ENCODE measurements at places on chromosomes 4 and X.

GRCh38 chr4:19329077-19329476 is 922.6 kb upstream of the SLIT2 start:
- DNase-seq, result no peak

GRCh38 chr4:142713282-142714030 is 132.6 kb downstream of the INPP4B start:
- DNase-seq, result no peak

DNA sequence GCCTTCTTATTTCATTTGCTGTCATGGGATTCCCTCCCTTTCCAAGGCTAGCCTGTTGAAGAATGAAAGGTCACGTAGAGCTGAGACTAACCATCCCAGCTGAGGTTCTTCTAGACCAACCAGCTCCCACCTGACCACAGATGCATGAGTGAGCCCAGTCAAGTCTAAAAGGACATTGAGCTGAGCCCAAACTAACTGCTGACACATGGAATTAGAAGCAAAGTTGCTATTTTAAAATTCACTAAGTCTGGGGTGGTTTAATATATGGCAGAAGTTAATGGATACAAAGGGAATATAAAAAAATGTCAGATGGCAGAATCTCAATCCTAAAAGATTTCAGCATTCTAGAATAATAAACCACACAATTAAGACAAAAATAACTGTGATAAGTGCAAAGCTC is 118.9 kb upstream of the RASGEF1B start:
- DNase-seq, result no peak

DNA sequence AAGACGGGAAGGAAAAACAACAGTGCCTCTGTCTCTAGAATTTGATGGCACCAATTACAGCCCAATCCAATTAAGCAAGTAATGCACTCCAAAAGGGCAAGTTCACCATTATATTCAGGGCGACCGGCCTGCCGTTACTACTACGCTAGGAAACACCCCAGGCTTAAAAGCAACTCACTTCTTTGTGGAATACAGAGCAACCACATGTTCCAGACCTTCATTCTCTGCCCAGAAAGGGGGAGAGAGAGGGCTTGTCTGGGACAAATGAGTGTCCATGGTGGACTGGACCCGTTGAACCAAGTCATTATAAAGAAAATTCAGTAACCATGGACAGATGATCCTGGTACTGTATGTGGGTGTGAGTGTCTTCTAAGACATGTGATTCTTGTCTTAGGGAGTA is 1.6 kb downstream of the KDR start:
- DNase-seq, result no peak

DNA sequence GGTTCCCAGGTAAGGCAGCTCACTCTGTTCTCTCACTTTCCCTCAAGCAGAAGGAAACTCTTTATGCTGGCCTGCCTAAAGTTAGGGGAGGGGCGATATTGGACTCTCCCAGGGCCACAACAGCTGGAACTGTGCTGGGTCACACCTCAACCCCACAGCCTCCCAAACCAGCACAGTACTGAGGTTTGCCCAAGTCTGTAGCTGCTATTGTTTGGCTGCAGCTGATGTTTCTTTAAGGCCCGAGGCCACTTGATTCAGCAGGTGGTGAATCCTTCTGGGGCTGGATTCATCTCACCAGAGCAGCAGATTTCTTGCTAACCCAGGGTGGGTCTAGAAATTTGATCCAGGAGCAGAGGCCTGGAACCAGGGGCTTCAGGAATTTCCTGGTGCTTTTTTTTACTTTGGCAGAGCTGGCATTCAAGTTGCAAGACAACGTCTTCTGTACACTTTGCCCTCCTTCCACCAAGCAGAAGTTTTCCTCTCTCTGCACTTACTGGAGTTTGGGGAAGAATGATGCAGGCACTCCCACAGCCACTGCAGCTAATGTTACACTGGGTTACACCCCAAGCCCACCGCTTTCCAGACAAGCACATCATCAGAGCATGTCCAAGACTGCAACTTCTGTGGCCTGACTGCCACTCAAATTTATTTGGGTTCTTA is 544.7 kb upstream of the NDST4 start:
- DNase-seq, result no peak

DNA sequence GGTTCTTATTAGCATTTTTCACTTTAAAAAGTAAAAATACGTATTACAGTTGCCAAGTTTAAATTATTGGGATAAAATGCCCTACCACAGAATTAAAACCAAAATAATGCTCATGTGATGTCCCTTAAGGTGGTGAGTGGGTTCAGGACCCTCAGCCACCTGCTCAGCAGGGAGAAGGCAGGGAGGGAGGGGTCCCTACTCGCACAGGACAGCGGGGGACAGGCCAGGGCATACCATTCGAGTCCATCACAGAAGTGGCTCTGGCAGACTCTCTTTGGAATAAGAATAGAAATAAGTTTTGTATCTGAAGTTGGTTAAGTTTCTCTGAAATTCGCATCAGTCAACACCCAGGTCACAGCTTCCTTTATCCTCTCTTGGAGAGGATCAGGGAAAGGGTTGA is 37.7 kb downstream of the NOP14 start:
- no peak for DNase-seq

DNA sequence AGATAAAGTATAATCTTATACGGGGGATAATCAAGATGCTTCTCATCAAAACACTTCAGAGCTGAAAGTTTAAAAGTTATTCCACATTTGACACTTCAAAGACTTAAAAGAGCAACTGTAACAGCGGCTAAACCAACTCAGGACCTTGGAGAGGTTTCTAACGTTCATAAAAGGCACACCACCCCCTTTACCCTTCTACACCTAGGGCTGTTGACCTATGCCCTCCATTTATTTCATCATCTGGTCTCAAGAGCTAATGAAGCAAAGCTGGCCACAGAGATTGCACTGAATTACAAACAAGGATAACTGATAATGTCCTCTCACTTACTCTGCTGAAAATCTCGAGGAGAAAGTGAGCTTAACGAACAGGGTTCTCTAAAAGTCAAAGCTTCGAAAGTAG is 1.1 kb upstream of the RPS6KA6 start:
- no peak for DNase-seq

DNA sequence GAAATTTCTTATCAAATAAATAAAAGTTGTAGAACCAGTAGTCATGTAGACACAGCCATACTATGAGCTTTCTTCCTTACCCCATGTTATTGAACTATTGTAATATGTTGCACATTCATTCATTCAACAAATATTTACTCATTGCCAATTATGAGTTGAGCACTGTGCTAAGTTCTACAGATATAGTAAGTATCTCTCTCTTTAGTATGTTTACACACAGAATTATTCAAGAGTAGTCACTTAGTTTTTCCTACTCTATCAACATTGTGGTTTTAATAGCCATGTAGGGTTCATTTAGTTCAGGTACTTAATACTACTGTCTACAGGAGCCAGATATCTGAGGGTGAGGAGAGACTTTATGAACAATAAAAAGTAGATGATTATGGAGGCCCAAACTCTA is 86.2 kb downstream of the TEX13A start:
- DNase-seq, result no peak

DNA sequence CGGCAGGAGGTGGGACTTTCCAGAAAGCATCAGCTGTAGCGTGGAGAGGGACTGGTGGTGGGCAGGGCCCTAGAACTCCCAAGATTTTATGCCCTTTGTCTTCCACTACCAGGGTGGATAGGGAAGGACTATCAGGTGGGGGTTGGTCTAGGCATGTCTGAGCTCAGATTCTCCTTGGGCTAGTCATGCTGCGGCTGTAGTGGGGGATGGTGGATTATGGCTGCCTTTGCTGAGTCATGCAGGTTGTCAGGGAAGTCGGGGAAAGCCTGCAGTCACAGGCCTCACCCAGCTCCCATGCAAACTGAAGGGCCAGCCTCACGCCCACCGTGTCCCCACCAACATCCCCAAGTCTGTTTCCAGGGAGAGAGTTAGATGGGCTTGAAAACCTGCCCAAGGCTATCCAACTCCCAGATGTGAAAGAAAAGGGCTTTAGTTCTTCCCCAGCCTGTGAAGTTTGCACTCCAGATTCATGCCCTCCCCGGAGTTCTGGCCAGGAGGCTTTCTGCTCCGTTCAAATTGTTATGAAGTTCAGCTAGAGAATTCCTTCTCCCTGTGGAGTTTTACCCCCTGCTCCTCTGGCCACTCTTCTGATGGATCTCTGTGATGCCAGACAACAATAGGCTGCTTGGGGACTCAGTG is 13.4 kb upstream of the MEPE start:
- no peak for DNase-seq

- DNase-seq, result no peak
Measured at GRCh38 chr4:140109737-140110136, 44.2 kb downstream of the MAML3 start.

- DNase-seq, result peak; percentile 10
Measured at GRCh38 chrX:15269618-15270521, at the start of gene ASB9. Gene ASB9 (minus strand): TSS chrX:15270083. CDS start chrX:15269874, 209 bp downstream.

DNA sequence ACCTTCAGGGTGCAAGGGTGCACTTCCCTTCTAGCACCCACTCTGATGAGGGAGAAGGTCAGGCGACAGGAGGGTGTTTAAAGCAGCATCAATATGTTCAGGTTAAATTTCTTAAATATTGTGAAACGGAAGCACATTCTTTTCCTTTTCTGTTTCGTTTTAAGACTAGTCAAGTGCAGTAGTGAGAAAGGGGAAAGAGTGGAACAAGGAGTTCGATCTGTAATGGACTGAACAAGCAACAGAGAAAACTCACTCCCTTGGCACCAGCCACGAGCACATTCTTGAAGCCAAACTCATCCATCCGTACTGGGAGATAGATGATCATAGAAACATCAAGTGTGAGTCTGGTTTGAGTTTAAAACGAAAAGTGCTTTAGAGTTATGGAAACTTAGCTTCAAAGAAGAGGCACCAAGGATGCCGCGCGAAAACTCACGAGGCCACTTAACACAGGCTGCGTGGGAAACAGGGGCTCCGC is 815 bp downstream of the FAM53A start:
- DNase-seq, result no peak

- no peak for DNase-seq
Measured at GRCh38 chrX:136468391-136469103, 19.2 kb upstream of the BRS3 start.

- no peak for DNase-seq
Measured at GRCh38 chr4:67624939-67625338, 66.4 kb downstream of the STAP1 start.

DNA sequence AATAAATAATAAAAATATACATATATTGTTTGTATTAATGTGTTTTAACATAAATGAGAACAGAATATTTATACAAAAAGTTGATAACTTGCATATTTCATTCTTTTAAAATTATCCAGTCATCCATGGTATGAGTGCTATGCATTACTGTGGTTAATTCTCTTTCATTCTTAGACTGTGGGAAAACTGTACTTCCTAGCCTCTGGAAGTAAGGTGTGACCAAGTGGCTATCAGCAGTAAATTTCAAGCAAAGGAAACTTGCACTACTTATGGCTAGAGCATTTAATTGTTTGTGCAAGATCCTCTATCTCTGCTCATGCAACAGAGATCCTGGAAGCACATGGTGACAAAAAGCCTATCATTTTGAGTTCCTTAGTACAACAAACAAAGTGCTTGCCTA is 1054.5 kb upstream of the PABPC4L start:
- no peak for DNase-seq

DNA sequence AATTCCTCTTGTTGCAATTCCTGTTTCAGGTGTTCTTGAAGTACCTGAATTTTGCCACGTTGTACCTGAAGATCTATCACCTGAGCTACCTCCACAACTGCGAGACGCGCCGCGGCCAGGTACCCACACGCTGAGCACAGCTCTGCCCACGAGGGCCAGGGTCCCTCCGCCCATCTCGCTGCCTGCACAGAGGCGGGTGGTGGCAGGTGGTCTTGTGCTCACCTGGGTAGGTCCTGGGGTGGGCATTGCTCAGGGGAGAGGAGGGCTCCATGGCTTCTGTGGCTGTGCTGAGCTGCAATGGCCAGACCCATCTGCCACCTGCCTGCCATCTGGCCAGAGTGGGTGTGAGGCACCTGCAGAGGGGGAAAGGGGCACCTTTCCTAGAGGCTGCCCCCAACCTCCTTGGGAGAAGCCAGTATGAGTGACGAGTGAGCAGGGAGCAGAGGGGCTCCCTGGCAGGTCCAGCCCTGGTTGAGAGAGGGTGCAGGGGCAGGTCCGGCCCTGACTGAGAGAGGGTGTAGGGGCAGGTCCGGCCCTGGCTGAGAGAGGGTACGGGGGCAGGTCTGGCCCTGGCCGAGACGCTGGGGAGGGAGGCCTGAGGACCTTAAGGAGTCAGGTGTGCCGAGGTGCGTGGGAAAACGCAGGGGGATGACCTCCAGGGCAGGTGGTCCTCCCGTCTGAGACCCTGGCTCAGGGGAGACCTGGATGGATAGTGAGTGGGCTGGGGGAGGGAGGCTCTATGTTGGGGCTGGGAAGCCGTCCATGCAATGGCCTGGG is 10.7 kb downstream of the PDE6B start:
- no peak for DNase-seq

DNA sequence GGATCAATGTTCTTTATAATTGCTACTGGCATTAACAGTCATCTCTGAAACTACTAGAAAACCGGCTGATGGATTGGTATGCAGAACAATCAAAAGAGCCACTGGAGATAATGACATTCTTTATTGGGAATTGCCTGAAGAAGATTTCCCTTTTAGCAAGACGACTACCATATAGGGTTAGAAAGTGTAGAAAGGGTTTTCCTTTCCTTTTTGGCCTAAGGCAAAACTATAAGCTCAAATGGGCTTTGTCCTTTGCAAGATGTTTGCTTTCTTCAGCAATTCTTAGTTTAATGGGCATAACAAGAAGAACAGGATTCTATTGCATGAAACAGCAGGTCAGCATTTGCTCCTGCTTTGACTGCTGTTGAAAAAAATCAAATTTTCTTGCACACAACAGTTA is 214.2 kb upstream of the PCDH10 start:
- no peak for DNase-seq

- DNase-seq, result no peak
Measured at GRCh38 chrX:150607201-150607600, 38.8 kb downstream of the MTM1 start.

DNA sequence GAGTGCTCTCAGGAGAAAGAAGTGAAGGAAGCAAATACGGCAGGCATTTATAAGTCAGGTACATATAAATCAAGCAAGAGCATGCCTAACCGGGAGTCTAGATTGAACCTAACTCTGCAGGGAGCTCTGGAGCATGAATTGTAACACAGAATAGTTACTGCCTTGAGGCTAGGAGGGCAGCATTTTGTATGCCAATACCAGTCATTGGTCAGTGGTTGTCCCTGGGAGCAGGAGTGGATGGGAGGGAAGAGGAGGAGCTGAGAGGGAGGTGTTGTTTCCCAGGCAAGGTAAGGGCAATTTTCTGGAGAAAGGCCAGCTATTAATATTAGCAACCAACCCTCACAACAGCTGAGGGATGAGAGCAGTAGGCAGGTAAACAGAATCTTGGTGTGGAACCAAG is 224.7 kb upstream of the DCAF8L1 start:
- no peak for DNase-seq
